Breast epithelium (tissue), 4 donors: ENCODE measurements at places on chromosomes 4 and X.

DNA sequence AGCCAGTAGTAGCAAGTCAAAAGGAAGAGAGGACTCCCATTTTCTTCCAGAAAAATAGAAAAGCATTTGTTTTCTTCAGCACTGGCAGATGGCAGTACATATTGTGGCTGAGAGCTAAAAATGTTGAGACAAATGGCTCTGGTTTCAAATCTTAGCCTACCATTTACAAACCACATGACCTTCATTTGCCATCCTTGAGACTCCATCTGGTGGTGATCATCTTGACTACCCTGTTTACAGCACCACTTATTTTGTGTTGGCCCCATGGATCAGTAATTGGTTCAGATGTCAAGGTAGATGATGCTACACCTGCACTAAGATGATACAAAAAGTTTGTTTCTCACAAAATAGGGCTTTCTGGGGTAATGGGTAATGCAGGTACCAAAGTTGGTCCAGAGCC is 951.8 kb upstream of the IGFBP7 start:
- DNase-seq = no peak
- no peak overlapping the region for H3K27ac ChIP-seq
- no peaks in the 10 kb centered on the region for H3K4me1 ChIP-seq
- H3K4me3 ChIP-seq = no peak overlapping the region
- H3K27me3 ChIP-seq = no peaks in the 10 kb centered on the region

DNA sequence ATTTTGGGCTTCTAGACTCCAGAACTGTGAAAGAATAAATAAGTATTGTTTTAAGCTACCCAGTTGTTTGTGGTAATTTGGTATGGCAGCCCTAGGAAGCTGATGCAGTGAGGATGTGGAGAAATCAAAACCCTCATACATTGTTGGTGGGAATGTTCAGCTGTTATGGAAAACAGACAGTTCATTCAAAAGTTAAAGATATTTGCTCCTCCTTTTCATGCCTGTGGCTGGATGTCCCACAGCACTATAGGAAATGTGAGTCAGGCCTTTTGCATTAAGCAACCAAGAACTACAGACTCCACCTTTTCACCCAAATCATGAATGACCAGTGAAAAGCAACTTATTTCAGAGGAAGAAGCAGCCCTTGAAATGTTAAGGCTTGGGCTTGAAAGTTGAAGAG is 6.7 kb downstream of the BBS12 start:
- H3K4me3 ChIP-seq = no peak overlapping the region

- H3K27ac ChIP-seq = no peak overlapping the region
- no peaks in the 10 kb centered on the region for H3K27me3 ChIP-seq
- H3K4me1 ChIP-seq = no peaks in the 10 kb centered on the region
- no peak for DNase-seq
- H3K4me3 ChIP-seq = no peak overlapping the region
Observed at GRCh38 chr4:132180020-132180427, 969.1 kb upstream of the PCDH10 start.

GRCh38 chr4:148823419-148823769 is 381.2 kb upstream of the NR3C2 start:
- no peak overlapping the region for H3K27ac ChIP-seq
- H3K36me3 ChIP-seq = no peaks in the 10 kb centered on the region
- DNase-seq = no peak
- H3K27me3 ChIP-seq = no peaks in the 10 kb centered on the region
- H3K4me3 ChIP-seq = no peak overlapping the region
- H3K4me1 ChIP-seq = no peaks in the 10 kb centered on the region

DNA sequence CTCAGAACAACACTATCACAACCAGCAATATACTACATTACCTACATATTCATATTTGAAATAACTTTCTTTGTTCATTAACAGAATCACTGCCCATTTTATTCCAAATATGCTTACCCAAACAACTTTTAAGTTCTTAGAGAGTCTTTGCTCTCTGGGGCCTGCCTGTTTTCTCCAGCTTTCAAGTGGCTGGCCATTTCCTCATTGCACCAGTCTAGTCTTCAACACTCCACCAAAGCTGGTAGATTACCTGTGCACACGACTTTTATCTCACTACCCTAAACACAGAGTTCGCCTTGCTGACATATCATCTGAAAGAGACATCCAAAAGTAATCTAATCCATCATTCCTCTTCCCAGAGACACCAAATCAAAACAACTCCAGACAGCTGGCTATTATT is 66.2 kb downstream of the PRDM5 start:
- no peaks in the 10 kb centered on the region for H3K36me3 ChIP-seq
- H3K27ac ChIP-seq = no peak overlapping the region

GRCh38 chr4:147591106-147591505 is 26.1 kb upstream of the TMEM184C start:
- no peaks in the 10 kb centered on the region for H3K36me3 ChIP-seq
- H3K27me3 ChIP-seq = no peaks in the 10 kb centered on the region
- H3K27ac ChIP-seq = no peak overlapping the region
- no peak overlapping the region for H3K4me3 ChIP-seq
- no peaks in the 10 kb centered on the region for H3K4me1 ChIP-seq

DNA sequence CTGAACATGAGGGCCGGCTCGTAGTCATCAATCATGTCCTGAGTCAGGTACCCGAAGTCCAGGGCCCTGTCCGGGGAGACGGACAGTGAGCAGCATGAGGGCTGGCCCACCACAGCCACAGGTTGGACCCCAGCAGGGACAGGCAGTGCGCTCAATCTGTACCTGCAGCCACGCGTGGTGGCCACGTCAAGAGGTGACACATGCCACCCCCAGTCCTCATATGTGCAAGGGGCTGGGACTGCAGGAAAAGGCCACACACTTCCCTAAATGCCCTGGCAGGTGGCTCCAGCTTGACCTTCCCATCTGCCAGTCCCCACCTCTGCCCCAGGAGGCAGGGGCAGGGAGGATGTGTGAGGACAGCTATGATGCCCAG is 73.8 kb upstream of the MXD4 start:
- no peak overlapping the region for H3K27ac ChIP-seq
- no peaks in the 10 kb centered on the region for H3K27me3 ChIP-seq
- no peak overlapping the region for H3K4me3 ChIP-seq
- no peaks in the 10 kb centered on the region for H3K36me3 ChIP-seq
- no peaks in the 10 kb centered on the region for H3K4me1 ChIP-seq
- DNase-seq = no peak

DNA sequence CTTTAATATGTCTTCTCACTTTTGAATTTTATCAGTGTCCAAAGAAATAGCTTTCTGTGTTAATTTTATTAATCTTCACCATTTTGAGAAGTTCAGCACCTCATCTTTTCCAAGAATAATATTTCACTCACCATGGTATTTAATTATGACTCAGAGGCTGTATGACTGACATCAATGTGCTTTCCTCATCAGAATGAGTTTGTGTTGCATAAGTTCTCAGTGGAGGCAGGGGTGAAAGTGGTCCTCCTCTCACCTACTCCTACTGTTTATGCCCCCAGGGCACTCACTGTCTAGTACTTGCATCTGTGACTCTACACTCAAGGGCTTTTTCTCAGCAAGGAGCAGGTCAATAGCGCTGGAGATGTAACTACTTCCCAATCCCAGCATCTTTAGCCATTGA is 905.3 kb upstream of the INTU start:
- no peaks in the 10 kb centered on the region for H3K4me1 ChIP-seq
- no peak overlapping the region for H3K27ac ChIP-seq
- no peak for DNase-seq
- no peaks in the 10 kb centered on the region for H3K27me3 ChIP-seq

DNA sequence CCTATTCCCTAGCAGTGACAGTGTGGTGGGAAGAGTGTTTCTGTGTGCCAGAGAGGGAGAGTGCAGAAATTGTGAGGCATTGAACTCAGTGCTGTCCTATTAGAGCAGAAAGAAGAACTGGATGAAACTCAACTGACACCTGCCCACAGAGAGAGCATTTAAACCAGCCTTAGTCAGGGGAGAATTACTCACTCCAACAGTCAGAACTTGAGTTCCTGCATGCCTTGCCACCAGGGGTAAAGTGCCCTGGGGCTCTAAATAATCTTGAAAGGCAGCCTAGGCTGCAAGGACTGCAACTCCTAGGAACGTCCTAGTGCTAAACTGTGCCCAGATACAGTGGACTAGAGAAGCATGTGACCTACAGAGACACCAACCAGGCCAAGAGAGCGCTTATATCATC is 12.8 kb downstream of the CYSLTR1 start:
- H3K36me3 ChIP-seq = no peaks in the 10 kb centered on the region
- H3K4me3 ChIP-seq = no peak overlapping the region
- no peak overlapping the region for H3K27ac ChIP-seq
- H3K27me3 ChIP-seq = no peaks in the 10 kb centered on the region
- no peaks in the 10 kb centered on the region for H3K4me1 ChIP-seq
- DNase-seq = no peak

- no peaks in the 10 kb centered on the region for H3K36me3 ChIP-seq
- no peaks in the 10 kb centered on the region for H3K27me3 ChIP-seq
- peak overlapping the region; percentile 67 for H3K27ac ChIP-seq
- DNase-seq = no peak
Observed at GRCh38 chr4:8473920-8474590, 33.5 kb downstream of the TRMT44 start.

GRCh38 chr4:6750286-6751221 is 32.0 kb upstream of the KIAA0232 start:
- no peak overlapping the region for H3K4me3 ChIP-seq
- peak overlapping the region; percentile 89 for H3K27ac ChIP-seq
- peaks cover 19% of the 10 kb centered on the region for H3K4me1 ChIP-seq
- no peaks in the 10 kb centered on the region for H3K36me3 ChIP-seq

DNA sequence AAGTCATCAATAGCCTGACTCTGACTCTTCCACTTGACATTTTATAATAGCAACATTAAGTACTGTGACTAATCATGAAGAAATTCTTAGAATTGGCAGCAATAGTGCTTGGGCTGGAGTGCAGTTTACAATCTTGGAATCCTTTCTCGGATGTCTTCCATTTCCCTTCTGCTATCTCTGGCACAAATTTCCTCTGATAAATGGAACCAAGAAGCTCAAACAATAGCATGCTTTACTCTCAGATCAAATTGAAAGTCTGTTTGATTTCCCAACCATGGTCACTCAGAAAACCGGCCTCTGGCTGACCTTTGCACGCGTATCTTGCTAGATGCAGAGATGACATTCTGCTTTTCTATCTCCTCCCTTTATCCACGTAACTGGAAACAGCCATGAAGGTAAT is 99.0 kb upstream of the SPANXC start:
- no peaks in the 10 kb centered on the region for H3K36me3 ChIP-seq
- H3K4me3 ChIP-seq = no peak overlapping the region
- no peak overlapping the region for H3K27ac ChIP-seq
- no peak for DNase-seq
- H3K27me3 ChIP-seq = no peaks in the 10 kb centered on the region

DNA sequence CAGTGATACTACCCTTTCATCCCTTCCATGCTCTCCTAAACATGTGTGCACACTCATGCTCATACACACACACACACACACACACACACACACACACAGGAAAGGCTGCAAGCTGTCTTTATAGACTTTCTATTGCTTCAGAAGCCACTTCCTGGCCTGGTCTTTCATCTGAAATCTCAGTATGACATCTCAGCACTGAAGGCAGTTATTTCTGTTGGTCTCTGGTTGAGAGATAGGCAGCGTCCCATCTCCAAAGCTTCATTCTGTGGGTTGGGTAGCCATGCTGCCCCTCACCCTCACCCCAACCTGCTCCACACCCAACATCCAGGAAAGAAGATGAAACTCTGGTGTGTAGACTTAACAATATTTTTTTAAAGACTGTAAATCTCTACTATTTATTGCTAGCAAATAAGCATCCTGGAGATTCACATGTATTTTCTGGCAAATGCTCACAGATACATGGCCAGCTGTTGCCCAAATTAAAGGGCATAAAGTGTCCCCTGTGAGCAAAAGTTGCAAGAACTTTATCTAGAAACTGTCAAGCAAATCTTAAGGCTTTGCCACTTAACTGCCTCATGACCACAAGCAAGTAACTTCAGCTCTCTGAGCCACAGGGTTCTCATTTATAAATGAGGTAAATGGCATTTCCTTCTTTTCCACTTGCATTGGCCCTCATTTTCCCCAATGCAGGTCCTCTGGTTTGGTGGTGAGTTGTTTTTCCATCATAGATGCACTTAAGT is 189.8 kb upstream of the AFF2 start:
- no peak for DNase-seq
- H3K27me3 ChIP-seq = no peaks in the 10 kb centered on the region
- no peak overlapping the region for H3K27ac ChIP-seq
- no peaks in the 10 kb centered on the region for H3K36me3 ChIP-seq

DNA sequence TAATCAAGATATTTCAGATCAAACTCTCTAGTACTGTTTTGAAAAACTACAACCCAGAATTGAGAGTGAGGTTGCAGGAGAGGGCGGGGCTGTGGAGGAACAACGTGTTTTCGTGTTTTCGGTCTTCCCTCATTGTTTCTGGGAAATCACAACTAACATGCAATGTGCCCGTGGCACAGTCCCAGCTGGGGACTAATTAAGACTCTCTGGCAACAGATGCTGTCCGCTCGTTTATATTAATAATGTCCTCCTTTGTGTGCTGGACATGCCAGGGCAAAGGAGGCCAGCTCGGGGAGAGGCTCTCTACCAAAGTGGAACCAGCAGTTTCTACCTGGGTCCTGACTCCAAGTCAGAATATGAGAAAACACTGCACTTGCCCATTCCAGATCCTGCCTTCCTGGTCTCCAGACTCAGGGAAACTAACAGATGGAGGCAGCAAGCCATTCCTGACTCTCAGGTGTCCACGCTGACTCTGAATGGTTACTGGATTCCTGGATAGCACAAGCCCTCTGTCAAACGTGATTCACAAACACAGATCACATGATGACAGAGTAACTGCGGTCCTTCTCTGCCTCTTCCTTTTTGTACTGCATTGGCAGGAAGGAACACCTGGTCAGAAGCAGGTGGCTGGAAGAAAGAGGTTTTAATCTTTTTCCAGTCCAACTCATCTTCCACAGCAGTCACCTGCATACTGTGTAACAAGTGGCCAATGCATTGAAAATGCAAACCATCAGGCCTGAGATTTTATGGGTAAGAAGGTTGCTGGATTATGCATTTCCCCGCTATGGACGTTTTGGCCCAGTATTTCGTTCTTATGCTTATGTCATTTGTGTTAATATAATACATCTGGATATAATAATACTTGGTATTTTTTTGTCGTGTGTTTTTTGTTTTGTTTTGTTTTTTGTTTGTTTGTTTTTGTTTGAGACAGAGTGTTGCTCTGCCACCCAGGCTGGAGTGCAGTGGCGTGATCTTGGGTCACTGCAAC is 65.0 kb downstream of the COQ2 start:
- DNase-seq = peak; percentile 87
- no peaks in the 10 kb centered on the region for H3K27me3 ChIP-seq
- H3K36me3 ChIP-seq = no peaks in the 10 kb centered on the region
- H3K4me3 ChIP-seq = peak overlapping the region; percentile 41
- H3K4me1 ChIP-seq = no peaks in the 10 kb centered on the region

DNA sequence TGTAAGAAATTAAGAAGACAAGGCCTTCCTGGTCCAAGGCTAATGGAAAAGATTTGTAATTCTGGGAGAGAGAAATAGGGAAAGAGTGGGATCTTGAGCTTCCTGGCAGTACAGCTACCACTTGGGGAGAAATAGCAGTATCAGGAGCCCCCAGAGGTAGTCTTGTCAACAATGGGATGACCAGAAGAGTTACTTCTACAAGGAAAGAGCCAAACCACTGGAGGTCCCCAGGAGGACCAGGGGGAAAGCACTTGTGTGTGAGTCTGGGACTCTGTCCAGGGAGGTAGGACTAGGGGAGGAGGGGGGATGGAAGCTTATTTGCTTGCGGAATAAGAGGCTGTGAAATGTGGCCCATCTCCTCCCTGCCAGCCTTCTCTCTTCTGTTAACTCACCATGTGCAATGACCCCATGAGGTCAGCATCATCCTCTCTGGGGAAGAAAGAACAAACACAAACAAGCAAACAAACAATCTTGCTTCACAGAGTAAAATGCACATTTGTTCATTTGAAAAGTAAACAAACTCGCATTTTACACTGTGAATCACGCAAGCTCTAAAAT is 160.1 kb downstream of the STK32B start:
- H3K27ac ChIP-seq = no peak overlapping the region
- DNase-seq = no peak
- no peaks in the 10 kb centered on the region for H3K27me3 ChIP-seq
- no peaks in the 10 kb centered on the region for H3K36me3 ChIP-seq

GRCh38 chr4:38004887-38005286 is 44.7 kb downstream of the PTTG2 start:
- no peaks in the 10 kb centered on the region for H3K36me3 ChIP-seq
